Activated CD8-positive, alpha-beta memory T cell treated with anti-CD3 and anti-CD28 coated beads for 24 hours (primary cell): ENCODE measurements at places on chromosomes 5 and 9.

DNA sequence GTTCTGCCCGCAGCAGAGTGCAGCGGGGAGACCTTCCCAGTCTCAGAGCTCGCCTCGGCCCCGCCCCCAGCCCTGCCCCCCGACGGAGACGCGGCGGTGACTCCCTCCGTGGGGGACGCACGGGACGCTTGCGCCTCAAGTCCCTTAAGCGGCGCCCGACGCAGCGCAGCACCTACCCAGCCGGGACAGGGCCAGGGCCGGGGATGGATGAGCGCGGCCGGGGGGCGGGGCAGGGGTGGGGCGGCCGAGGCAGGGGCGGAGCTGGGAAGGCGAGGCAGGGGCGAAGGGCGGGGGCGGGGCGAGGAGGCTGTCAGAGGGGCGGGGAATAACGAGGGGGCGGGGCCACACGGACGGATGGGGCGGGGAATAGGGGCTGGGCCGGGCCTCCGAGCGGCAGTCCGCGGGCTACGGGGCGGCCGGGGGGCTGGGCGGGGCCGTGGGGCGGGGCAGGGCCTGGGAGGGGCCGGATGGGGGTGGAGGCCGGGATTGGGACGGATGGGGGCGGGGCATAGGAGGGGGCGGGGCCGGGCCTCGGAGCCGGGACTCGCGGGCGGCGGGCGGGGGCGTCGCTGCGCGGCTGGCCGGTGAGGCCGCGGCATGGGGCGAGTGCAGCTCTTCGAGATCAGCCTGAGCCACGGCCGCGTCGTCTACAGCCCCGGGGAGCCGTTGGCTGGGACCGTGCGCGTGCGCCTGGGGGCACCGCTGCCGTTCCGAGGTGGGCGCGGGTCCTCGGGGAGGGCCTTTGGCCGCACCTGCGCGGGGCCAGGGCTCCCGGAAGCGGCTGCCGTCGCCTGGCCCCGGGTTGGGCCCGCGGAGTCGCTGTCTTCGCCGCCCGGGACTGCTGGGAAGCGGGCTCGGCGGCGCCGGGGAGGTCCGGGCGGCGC lies at the start of gene ARRDC1:
TSS of gene ARRDC1 (plus strand) at position 566 of the 884 bp plus-strand sequence. CDS start at position 598, 32 bp downstream.
- peak; percentile 95 for DNase-seq

DNA sequence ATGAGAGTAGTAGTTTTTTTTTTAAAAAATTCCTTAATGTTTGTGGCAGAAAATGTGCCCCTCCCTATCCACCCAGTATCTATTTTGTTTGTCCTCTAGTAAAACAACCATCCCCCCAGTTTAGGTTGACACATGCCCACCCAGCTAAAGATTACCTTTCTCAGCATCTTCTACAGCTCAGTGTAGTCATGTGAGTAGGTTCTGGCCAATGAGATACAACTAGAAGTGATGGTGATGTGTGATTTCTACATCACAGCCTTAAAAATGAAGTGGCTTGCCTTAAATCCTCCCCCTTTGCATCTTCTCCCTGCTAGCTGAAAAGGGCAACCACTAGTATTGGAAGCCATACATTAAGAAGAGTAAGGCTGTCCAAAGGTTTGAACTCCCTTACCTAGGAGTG lies 14.9 kb downstream of the CHD1 start:
- DNase-seq: no peak

DNA sequence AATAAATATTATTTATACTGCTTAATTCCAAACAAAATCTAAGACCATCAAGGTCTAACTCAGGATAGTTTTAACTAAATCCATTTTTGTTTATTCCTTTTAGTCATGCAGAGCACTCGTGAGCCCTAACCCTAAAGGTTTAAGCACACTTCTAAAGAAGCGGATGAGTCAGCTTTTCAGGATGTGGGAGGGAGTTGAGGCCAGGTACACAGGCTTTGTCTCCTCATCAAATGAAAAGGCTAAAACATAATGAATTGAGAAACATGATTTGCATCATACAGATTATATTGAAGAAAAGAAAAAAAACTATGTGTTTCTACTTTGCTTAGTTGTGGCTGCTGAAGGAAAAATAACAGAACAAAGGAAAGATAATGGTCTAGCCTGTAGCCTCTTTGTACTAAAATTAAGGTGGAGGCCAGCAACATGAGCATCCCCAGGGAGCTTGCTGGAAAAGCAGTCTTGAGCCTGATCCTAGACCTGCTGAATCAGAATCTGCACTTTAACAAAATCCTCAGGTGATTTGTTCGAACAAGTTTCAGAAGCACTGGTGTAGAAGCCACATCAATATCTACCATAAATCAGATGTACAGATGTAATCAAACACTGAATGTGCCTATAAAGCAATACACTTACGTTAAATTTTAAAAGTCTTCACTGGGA lies 21.1 kb upstream of the ISCA1 start:
- DNase-seq: no peak

- no peak for DNase-seq
These were observed 53.9 kb upstream of the TNFAIP8 start for GRCh38 chr5:119301906-119302305.

DNA sequence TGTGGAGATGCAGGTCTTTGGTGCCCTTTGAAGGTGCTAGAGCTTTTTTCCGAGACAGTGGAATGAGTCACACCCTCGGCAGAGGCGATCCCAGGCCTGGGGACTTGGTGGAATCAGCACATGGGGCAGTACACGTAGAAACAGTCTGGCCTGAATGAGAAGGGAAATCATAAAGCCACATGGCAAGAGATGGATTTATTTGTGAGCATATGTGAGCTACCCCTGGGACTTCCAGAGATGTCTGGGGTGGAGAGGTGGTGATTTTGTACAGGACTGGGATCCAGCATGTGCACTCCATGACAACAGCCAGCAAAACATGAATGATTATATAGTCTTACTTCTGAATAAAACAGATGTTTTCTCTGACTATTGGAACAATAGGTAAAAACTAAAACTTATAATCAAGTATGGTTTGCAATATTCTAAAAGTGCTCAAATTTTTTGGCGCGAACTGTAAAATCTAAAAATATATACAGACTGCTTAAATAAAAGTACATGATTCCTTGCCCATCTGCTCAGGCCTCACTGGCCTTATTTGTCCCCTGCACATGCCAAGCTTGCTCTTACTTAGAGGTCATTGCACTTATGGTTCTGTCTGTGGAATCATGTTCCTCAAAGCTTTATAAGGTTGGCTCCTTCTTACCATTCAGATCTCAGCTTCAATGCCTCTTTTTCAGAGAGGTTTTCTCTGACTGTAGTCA lies 54.7 kb upstream of the SMARCA2 start:
- no peak for DNase-seq

GRCh38 chr9:117000196-117000723 lies 313.2 kb downstream of the TRIM32 start:
- DNase-seq: no peak

- no peak for DNase-seq
These were observed 26.5 kb downstream of the TRMO start for GRCh38 chr9:97895695-97896332.

DNA sequence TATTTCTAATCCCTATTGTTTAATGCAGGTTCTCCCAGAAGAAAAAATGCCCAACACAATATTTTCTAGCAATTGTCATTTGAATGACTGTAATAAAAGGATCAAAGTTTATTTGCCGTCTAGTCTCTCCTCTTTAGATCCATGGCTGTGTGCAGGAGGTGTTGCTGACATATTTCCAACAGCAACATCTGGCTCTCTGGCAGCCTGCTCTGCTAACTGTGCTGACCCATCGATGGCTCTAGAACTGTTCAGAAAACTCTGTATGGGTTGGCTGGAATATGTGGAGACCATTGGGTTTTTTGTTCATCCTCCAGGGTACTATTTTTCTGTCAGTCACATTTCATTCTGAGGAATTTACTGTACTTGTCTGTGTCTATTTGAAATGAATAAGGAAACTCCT lies 202.0 kb upstream of the SLC27A6 start:
- no peak for DNase-seq

- DNase-seq: peak; percentile 68
These were observed 536 bp upstream of the COMMD10 start for GRCh38 chr5:116084287-116084691.

GRCh38 chr9:113219186-113219936 lies 1.7 kb downstream of the FKBP15 start:
- DNase-seq: no peak

DNA sequence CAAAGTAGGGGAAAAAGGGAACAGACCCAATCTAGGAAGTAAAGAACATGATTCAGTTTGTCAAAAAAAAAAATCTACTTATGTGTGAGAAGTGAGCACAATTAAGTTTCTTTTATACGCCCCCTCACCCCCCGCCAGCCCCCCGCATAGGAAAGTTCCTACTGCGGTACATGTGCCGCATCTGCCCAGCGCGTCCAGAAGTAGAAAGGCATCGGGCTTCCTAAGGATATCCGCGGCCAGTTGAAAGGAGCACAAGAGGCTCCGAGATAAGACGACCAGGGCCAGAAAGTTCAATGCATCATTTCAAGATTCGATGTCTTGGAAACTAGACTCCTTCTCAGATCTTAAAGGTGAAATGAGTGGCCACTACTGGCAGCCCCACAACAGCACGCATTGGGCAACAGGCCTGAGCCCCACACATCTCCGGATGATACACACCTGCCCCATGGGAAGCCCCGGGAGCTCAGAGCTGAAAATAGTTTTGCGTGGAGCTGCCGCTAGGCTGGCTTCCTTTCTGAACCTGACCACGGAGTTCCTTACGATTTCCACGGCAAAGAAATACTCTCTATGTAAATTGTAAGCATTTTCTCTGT lies 203.9 kb downstream of the RAB3C start:
- DNase-seq: no peak

DNA sequence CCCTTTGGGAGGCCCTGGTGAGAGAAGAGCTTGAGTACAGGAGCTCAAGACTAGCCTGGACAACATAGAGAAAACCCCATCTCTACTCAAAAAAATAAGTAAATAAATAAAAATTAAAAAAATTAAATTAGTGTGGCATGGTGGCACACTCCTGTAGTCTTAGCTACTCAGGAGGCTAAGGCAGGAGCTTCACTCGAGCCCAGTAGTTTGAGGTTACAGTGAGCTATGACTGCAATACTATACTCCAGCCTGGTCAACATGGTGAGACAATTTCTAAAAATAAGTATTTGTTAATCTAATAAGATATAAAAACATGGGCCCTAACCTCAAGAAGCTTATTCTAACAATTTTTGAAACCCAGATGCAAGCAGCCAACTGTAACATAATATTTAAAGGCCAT lies 7.6 kb downstream of the RNF38 start:
- no peak for DNase-seq

DNA sequence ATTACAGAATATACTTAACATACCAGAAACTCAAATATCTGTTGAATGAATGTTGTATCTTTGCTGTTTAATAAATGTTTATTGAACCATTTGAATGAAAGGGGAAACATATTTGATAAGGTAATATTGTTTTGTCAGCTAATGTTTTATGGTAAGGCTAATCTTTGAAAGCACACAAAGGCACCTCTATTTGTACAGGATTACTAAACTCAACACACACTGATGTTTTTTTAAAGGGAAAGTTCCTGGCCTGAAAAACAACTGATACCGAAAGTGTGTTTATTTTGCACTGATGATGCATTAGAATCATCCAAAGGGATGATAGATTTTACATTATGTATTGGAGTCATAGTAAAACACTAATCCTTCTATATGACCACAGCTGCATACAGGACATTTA lies 82.5 kb downstream of the ADCY2 start:
- no peak for DNase-seq

DNA sequence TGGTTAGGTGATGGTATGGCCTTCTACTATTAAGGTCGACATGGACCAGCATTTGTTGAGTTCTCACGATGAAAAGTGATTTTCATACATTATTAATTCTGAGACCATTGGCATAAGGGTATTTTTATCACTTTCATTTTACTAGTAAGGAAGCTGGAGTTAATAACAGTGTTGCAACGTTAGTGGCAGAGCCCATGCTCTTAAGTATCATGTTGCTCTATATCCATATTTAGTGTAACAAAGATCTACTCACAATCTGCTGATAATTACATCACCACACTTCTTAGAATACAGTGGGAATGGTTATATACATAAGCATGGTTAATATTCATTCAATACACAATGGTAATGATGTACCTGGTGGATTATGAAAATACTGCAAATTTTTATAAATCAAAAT lies 81.9 kb downstream of the PRR16 start:
- DNase-seq: no peak

- no peak for DNase-seq
These were observed 40.7 kb upstream of the SMIM23 start for GRCh38 chr5:171744882-171745281.

DNA sequence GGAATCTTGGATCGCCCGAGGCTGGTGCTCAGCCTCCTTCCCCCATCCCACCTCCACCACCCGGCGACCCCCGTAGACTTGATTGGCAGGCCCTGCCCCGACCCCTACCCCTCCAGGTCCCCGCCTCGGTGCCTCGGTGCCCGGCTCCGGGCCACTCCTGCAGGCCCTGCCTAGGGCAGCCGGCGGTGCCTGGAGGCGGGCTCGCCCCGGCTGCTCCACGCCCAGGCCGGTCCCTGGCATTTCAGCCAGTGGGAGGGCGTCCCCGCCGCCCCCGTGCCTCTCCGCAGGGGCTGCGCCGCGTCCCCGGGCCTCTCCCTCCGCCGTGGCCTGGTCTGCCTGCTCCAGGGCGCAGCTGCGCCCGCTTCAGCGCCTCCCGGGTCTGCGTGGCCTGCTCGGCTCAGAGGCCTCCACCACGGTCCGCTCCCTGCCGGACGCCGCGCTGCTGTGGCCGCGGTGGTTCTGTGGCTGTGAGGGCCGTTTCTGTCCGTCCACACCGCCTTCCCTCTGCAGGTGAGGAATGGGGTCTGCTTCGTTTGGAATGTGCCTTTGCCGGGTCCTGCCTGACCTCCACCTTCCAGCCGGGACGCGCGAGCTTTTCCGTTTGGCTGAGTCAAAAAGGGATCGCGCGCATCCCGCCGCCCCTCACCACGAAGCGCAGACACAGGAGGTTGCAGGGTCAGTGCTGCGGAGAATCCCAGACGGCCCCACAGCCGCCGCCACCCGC lies 48.3 kb upstream of the IRX4 start:
- no peak for DNase-seq
